ENCODE measurements at places on chromosomes 16 and 17.

- no peak for DNase-seq
Measured at GRCh38 chr16:67430977-67431774, at the start of gene HSD11B2. Gene HSD11B2 (plus strand): TSS chr16:67431121. CDS start chr16:67431249, 128 bp downstream.

DNA sequence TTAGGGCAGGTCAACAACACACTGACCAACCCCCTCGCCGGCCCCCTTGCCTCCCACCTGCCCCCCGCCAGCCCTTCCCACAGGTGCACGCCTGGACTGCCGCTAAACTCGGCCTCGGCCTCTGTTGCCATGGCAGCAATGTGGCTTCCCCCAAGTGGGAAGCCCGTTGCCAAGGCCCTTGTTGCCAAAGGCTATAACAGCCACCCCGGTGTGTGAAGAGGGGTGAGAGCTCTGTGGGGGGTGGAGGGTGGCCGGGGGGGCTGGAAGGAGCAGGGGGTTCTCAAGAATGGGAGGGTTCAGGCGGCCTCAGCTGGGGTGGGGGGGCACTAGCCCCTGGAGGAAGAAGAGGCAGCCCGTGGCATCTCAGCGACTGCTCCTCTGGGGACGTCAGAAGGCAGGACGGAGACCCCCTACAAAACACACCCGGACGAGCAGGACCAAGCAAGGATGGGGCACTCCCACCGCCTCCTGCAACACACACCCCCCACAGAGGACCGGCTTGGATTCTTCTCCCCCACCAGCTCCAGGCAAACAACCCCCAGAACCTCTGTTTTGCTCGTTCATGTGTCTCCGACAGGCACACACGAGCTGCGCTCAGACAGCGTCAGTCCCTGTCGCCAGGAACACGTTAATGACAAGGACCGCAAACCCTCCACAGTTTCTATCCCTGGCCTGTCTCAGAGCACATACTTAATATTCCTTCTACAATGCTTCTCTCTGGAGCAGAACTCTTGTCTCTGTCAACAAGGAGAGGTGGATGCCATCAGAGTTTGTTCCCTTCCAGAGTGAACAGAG lies 55.7 kb downstream of the ABR start:
- DNase-seq = no peak

GRCh38 chr17:17408236-17408794 lies 68.5 kb upstream of the MED9 start:
- DNase-seq = no peak

DNA sequence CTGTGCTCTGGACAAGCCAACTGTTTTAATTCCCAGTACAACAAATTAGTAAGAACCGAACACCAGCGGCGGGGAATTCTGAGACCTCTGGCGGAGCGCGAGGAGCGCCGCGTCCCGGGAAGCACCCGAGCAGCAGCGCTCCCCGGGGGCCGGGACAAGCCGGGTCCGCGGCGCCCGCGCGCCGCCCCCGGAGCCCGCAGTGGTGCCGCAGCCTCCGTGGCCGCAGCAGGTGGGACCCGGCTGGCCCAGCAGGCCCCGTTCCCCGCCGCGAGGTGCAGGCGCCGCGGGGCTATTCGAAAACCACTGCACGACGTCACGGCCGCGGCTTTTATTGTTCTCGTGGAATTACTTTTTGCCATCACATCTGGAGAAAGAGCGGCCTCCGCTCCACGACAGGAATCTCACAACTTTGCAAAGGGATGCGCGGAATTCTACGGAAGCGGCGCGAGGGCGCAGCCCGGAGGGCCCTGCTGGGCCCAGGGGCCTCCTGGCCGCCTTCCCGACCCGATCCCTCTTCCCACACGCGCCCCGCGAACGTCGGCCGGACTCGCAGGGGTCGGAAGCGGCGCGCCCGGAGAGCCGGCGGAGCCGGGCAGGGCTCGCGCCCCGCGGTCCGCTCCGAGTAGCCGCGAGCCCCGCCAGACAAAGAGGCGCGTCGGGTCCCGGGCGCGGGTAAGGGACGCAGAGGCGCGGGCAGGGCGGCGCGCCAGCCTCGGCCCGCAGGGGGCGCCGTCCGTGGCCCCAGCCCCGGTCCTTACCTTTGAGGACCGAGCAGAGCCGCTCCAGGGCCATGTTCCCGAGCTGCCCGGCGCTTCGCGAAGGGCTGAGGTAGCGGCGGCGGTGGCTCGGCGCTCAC lies 696 bp downstream of the NETO2 start:
- DNase-seq = no peak

DNA sequence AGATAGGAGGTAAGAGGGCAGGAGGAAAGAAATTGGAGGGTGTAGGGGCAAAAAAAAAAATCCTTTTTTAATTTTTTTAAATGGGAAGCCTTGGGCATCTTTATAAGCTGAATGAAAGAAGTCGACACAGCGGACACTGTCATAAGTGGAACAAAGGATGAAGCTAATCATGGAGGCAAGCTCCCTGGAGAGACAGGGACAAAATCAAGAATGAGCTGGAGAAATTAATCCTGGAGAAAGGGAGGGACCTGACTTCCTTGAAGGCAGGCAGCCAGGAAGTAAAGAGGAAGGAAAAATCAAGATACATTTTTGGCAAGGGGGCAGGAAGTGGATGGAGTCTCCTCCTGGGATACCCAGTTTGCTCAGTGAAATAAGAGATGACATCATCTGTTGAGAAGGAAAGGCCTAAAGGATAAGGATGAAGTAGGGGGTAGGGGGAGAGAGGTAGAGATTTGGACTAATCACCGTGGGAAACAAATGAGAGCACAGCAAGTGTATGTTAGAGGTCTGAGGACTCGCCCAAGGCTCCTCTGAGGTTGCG lies 179.3 kb downstream of the SLC39A11 start:
- no peak for DNase-seq

DNA sequence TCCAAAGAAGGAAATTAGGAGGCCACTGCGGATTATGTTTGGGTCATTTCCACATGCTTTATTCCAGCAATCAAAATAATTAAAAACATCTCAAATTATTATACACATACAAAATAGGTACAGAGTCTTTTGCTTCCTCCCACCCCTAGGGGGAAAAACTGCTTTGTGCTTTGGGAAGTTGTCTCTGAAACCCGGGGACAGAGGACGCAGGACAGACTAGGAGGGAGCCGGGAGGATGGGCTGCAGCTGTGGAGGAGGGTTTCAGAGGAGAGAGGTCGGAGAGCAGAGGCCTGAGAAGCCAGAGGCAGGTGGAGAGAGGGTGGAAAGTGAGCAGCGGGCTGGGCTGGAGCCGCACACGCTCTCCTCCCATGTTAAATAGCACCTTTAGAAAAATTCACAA lies 17.4 kb downstream of the COL1A1 start:
- no peak for DNase-seq

DNA sequence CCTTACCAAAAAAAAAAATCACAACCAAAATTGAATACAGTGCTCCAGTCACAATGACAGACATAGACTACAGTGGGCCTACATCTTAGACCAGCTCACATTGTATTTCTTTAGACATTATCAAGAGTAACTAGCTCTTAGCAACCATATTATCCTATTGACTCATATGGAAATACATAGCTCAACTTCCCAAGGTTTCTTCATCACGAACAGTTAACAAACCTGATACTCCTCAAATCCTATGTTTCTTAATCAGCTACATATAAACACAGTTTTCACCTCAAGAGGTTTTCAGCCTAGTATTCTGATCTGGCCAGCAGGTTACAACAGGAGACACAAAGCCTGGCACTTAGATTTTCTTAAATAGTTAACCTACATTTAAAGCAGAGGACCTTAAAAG lies 29.7 kb downstream of the CMC2 start:
- no peak for DNase-seq
